ENCODE measurements at places on chromosomes 16 and 17.

DNA sequence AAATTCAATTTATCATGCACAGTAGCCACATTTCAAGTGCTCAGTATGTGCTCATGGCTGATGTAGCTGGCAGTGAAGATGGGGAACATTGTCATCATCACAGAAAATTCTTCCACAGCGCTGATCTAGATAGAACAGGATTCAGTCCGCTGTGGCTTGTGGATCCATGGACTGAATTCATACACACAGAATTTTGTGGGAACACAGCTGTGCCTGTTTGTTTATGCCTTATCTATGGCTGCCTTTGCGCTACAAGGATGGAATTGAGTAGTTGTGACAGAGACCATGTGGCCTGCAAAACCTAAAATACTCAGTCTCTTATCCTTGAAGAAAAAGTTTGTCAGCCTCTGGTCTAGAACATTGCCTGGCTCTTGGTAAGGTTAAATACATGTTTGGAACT is 128.4 kb downstream of the PRKCB start:
- no peak for DNase-seq

DNA sequence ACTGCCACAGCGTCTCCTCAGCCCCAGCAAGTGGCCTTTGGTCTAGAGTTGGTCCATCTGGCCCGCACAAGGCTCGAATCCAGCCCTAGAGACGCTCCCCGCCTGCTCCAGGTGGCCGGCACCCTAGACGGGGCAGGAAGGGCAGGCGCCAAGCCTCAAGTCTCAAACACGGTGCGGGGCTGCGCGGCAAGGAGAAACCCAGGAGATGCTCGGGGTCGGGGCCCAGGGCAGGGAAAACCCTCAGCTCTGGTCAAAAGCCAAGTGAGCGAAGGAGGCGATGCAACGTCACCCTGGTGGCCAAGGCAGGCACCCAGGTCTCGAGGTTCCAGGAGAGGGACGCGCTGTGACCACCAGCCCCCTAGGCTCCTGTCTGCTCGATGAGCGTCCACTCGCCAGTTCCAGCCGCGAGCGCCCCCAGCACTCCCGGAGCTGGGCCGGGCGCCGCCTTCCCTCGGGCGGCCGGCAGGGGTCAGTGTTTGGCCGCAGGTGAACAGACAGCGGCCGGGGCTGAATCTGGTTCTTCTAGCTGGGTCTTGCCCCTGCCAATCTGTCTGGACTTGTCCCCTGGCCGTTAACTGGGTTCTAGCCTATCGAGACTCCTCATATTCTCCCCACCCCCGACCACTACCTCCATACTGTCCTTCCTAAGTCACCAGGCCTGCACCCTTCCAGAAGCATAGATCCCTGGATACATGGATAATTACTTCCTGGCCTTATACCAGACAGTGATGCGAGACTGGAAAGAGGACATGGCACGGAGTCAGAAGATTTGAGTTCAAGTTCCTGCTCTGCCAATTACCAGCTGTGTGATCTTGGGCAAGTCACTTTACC is 44.0 kb downstream of the PRAC1 start:
- peak; percentile 71 for DNase-seq

GRCh38 chr17:73420897-73421296 is 109.1 kb upstream of the CDC42EP4 start:
- peak; percentile 18 for DNase-seq

- no peak for DNase-seq
These were observed 11.9 kb downstream of the SCGB1C2 start for GRCh38 chr17:149231-149630.

DNA sequence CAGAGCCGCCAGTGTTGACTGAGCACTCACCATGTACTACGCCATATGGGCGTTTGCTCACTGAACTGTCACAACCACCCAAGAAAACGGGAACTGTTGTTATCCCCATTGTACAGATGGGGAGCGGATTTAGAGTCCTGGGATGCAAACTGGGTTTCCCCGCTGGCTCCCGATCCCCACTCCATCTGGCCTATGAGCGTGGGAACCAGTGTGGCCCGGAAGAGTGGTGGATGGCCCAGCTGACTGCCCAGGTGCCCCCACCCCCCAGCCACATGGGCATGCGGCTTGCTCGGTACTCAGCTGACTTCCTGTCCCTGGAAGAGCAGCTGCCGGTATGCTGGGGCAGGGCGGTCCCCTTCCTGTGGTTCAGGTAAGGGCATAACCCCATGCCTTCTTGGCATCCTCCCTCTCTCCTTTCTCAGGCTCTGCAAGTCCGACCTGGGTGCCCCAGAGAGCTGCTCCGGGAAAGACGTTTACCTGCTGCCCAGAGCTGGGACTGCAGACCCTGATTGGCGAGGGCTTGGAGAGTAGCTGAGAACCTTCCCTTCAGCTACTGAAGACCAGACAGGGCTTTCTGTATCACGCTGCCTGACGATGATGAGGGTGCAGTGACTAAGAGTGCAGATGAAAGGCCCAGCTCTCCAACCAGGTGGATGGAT is 16.2 kb downstream of the SOCS3 start:
- peak; percentile 92 for DNase-seq

DNA sequence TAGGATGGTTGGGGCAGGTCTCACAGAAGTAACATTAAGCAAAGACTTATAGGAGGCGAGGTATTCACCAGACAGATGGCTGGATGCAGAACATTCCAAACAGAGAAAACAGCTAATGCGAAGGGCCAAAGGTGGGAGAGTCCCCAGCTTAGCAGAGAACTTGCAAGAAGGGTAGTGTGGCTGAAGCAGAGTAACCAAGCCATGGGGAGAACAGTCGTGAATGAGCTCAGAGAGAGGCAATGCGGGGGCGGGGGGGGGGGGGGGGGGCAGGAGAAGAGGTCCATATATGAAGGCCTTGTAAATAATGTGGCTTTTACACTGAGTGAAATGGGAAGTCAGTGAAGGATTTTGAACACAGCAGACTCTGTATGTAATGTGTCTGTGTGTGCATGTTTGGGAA is 81.3 kb downstream of the SMG6 start:
- no peak for DNase-seq

DNA sequence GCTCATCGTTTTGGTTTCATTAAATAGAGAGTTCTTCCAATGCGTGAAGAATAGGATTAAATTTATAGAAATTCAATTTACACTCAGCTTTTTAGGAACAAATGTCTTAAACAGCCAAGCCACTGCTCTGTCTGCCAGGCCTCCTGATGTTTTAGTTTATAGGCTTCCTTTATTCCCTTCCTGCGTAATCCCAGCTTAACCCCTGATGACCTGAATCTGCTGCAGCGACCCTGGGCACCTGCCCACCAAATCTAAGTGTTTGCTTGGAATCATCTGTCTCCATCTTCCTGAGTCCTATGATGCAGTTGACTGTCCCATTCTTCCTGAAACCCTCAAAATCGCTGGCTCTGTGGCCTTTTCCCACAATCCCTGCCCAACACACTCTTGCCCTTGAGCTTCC is 179.9 kb downstream of the GSG1L start:
- no peak for DNase-seq

DNA sequence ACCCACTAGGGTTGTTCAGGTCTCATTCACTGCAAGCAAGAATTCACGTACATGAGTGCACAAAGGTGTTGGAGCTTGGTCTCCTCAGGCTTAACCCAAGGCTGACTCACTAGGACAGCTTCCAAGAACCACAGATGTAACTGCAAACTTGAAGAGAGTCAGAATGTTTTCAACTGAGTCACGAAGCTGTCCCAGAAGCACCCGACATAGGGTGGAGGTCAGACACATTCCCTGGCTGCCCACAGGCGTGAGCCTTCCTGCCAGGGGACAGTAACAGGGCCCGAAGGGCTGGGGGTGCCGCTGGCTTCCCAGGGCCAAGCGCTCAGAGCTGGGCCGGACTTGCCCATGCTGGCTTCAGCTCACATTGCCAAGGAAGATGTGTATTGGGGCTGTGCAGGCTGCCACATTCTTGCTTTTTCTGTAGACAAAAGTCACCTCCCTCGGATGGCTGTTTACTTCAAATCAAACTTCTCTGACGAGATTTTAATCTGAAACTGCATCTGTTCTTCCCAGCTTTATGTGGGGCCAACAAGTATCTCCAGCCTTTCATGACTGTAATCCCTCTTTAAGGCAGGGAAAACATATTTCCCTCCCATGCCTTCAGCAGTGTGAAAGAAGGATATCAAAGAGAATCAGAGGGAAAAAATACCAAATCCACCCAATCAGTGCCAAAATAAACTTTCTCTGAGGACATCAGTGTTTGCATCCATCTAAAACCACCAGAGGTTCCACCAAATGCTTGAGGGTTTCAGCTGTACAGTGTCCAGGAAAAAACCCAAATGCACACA is 14.3 kb downstream of the CMTM3 start:
- DNase-seq: no peak

- peak; percentile 48 for DNase-seq
These were observed 137.9 kb downstream of the CDH11 start for GRCh38 chr16:64983963-64984362.

DNA sequence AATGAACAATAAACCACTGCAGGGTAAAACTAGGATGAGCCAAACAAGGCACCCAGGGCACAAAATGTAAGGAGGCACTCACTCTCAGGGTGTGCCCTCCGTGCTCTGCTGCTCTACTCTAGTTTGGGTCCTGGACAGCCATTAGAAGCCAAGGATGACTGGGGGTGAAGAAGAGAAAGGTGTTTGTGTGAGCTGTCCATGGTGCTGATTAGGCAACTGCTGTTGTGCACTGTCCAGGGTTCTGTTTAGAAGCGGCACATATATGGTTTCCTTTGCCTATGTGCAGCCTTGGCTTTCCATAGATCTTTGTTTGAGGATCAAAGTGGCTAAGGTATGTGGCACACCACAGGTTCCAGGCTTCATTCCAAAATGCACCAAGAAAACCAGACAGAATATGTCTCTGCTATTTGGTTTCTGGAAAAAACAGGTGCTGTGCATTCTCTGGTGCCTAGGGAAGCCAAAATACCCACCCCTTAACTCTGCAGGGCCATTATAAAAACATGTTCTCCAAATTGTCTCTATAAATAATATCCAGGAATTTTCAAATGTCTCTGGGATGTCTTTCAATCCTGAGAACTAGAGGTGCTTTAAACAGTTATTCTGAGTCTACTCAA is 123.5 kb downstream of the CBLN1 start:
- peak; percentile 70 for DNase-seq

DNA sequence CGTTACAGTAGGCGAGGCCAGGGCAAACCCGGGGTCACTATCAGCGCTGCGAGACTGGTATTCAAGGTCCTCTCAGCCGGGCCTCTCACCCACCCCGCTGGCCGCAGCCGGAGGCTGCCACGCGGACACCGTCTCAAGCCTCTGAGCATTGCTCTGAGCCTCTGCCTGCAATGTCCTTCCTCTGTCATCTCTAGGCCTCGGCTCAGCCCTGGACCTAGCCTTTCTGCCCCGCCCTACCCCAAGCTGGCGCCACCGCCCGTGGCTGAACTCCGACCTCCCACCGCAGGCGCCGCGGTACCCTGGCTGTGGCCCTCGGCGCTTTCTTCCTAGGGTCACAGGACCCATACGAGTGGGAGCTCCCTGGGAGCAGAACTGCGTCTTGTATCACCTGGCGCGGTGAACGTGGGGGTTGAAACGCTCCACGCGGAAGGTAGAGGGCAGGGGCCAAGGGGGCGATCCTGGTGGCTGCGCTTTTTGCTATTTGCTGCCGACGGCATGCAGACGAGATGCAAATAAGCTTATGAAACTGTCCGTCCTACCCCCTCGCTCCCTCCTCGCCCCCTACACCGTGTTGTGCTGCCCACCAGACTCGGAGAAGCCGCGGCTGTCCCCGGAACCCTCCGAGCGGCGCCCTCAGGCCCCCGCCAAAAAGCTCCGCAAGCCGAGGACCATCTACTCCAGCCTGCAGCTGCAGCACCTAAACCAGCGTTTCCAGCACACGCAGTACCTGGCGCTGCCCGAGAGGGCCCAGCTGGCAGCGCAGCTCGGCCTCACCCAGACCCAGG is 3.7 kb downstream of the DLX4 start:
- DNase-seq: peak; percentile 53

- no peak for DNase-seq
These were observed 3.1 kb upstream of the ARL5C start for GRCh38 chr17:39169101-39169500.

- no peak for DNase-seq
These were observed 476.9 kb upstream of the GOT2 start for GRCh38 chr16:59210955-59211541.

GRCh38 chr17:81884968-81885367 is 6.4 kb downstream of the ALYREF start:
- no peak for DNase-seq

DNA sequence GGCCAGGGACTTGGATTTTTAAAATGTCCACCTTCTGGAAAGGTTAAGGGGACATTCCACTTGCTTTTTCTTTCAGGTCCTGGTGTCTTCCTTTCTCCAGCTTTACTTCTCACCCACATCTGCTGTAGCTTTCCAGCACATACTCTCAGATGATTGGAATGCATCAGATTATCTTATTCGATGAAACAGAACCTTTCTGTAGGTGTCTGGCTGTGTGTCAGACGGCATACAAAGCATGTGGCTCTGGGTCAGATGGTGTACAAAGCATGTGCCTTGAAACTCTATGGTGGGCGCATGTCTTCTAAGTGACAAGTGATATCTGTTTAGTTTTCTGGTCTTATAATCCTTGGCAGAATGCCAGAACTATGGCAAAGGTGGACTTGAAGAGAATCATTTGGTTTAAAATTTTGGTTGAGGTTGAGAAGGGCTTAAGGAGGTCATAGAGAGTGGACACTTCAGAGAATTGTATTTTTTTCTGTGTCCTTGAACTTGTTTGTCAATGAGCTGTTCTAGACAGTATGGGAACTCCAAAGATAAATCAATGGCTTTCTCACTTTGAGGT is 125.3 kb downstream of the FTO start:
- DNase-seq: no peak

DNA sequence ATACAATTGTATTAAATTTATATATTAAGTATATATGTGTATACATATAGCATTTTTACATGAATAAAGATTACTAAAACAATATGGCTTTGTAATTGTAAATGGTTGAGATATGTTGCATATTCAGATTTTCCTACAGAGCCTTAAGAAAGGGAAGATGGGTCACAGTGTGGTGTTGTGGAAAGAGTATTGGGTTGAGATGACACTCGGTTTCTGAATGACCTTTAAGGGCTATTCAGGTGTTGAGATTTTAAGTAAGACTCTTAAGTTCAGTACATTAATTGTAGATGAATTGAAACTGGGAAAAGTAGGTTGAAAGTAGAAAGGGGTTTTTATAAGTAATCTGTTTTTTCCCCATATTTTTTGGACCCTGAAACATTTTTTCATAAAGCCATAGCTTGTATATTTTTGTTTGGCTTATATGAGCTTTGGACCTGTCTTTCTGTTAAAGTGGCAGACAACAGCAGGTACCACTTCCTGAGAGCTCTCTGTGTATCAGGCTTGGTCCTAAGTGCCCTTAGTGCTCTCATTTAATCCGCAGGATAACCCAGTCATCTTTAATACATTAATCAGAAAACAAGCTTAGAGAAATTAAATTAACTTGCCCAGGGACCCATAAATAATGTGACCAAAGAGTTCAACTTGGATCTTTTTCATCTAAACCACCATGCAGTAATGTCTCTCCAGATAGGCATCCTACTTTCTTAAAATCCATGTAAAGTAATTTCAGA is 48.5 kb upstream of the MRC2 start:
- DNase-seq: no peak

DNA sequence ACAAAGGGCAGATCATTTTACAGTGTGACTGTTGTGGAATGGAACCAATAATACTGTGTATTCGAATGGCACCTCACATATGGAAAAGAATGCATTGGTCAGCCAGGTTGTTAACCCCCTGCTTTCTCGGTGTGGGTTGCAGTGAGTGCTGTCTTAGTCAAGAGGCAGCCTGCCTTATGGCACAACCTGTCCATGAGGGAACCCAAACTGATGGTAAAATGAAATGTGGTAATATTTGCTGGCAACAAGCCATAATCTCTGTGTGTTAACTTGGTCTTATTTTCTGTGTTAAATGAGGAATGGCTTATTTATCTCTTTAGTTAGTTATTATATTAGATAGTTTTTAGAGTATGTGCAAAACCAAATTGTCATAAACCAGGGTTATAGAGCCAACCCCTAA is 81.6 kb downstream of the TMC6 start:
- DNase-seq: no peak

Data from RPMI8226 (cell line).